Activated gamma-delta T cell (primary cell): ENCODE measurements at places on chromosomes 13 and 19.

- DNase-seq, result no peak
Observed at GRCh38 chr13:105991622-105992277, 543.7 kb downstream of the EFNB2 start.

- DNase-seq, result no peak
Observed at GRCh38 chr19:6223461-6224307, 56.1 kb downstream of the MLLT1 start.

DNA sequence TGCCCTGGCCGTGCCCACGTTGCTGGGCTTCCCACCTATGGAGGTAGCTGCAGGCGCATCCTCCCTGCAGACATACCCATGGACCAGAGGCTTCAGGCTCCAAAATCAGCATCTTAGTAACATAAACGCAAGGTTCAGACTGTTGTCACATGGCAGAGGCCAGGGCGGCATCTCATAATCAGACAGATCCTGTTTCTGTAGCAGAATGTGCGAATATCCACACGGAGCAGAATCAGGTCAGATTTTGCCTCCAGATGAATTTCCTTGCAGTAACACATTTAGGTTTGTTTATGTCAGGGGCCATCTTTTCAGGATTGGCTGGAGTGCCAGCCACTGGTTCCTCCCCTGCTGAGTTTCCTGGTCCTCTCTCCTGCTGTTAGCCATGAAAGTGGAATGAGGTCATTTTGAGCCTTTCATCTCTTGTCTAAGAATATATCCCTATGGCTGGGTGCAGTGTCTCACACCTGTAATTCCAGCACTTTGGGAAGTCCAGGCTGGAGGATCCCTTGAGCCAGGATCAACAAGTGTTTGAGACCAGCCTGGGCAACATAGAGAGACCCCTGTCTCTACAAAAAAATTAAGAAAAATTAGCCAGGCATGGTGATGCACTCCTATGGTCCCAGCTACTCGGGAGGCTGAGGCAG, 20.5 kb downstream of the SMARCA4 start:
- no peak for DNase-seq

GRCh38 chr13:98540476-98540875, 36.4 kb downstream of the STK24 start:
- DNase-seq, result no peak

DNA sequence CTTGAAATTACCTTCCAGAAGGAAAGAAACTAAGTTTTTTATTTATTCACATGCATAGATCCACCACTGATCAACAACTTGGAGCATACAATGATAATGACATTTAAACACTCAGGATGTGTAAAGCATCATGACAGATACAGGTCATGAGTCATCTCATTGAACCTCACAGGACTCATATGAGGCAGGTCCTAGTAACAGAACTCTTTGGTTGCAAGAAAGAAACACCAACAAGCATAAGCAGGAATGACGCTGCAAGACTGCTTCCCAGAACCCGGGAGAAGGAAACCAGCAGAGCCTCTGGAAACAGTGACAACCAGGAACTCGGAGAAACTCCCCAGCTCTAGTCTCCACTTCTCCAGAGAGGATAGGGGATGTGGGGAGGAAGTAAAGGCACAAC, 60.8 kb upstream of the IPO5 start:
- DNase-seq, result no peak

- DNase-seq, result no peak
Observed at GRCh38 chr13:33381906-33382305, 96.4 kb upstream of the STARD13 start.

GRCh38 chr13:27523346-27524073, 73.1 kb upstream of the MTIF3 start:
- DNase-seq, result no peak

DNA sequence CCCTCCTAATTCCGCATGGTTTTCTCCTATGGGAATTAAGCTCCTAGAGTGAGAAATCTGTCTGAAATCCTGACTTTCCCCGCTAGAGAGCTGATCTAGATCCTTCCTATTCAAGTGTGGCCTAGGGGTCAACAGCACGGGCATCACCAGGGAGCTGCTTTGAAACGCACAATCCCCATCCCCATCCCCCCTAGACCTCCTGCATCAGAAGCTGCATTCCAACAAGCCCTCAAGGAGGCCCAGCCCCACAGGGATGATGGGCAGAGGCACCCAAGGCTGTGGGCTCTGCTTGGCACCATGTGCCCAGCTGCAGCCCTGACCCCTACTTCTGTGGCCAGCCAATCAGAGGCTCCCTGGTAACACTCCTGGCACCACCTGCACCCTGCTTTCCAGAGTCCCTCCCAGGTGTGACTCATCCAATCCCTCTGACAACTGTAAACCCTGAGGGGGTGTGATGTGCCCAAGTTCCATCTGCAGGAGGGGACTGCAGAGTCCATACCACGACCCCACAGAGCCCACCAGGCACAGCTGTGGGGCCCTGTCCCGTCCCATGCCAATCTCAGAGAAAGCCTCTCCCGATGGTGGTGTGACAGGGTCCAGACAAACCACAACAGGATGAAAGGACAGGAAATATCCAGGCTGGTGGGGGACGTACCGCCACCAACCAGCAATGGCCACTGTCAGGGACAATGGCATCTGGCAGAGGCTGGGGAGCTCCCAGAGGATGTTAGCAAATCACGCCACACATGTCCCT, 19.8 kb upstream of the SLC35E1 start:
- no peak for DNase-seq

GRCh38 chr13:97004096-97004876, 10.0 kb upstream of the OXGR1 start:
- DNase-seq, result no peak

DNA sequence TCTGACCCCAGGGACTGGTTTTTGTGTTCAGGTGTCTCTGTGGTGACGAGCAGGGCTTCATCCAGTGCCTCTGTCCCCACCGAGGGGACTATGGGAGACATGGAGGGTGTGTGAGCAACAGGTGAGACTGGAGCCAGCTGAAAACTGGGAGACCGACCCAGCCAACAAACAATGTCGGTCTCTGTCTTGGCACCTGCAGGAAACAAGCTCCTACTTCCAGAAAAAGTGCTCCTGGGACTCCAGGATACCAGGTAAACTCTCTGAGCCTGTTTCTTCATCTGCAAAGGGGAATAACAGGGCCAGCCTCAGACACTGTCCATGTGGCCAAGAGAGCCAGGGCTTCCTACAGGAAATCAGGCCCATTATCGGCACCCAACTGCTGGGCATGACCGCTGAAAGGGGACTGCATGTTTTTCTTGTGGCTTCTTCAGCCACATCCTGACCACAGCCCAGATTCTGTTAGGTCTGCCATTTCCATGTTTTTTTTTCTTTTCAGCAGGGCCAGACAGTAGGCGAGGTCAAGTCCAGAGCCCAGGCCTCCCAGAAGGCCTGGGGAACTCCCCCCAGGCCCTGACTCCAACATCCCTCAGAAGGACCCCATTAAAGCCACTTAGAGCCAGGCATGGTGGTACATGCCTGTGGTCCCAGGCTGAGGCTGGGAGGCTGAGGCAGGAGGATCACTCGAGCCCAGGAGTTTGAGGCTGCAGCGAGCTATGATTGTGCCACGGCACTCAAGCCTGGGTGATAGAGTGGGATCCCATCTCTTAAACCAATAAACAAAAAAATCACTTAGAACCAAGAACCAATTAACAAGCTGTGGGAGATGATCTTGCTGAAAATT, 836 bp upstream of the BST2 start:
- no peak for DNase-seq

DNA sequence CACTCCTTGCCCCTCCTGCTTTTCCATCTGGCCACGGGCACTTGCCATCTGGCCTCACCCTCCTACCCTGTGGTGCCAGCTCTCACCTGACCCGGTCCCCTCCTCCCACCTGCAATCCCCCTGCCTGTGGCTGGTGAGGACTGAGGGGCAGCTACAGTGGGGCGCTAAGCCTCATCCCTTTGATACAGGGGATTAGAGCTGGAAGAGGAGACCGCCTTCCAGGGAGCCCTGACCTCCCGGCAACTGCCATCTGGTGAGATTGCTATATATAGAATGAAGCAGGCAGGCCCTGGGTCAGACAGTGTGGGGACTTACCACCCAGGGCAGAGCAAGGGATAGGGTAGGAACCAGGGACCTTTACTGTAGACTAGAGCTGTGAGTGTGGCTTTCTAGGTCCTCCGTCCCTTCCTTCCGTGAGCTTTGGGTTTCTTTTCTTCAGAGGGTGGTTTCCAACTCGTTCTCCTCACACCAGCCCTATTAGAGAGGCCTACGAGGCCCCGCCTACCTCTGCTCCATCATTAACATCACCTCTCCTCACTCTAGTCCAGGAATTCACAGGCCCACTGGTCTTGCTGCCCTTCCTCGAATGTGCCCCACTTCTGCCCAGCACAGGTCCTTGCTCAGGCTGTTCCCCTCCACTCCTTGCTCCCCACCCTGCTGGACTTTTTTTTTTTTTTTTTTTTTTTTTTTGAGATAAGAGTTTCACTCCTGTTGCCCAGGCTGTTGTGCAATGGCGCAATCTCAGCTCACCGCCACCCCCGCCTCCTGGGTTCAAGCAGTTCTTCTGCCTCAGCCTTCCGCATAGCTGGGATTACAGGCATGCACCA, 7.7 kb downstream of the KASH5 start:
- no peak for DNase-seq

DNA sequence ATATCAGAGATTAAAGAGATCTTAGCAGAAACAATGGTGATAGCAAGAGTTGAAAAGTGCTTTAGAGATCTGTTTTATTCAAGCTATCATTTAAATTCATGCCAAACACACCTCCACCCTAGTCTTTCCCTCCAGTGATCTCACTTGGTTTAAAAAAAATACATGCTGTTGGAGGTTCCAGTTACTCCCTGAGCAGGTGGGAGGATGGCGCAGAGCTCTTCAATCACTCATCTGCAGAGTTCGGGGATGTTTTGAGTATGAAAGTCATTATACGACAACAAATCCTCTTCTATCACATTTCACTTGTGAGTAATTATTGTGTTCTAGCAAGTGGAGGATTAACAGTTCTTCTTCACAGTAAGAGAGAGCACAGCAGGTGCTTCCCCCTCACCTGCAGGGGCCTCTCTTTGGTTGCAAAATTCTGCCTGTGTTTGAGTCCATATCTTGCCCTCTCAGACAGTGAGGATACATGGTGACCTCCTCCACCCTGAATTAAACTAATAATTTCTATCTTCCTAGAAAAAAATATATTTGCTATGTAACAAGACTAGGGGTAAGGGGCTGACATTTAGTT, 376.7 kb downstream of the LIG4 start:
- no peak for DNase-seq

DNA sequence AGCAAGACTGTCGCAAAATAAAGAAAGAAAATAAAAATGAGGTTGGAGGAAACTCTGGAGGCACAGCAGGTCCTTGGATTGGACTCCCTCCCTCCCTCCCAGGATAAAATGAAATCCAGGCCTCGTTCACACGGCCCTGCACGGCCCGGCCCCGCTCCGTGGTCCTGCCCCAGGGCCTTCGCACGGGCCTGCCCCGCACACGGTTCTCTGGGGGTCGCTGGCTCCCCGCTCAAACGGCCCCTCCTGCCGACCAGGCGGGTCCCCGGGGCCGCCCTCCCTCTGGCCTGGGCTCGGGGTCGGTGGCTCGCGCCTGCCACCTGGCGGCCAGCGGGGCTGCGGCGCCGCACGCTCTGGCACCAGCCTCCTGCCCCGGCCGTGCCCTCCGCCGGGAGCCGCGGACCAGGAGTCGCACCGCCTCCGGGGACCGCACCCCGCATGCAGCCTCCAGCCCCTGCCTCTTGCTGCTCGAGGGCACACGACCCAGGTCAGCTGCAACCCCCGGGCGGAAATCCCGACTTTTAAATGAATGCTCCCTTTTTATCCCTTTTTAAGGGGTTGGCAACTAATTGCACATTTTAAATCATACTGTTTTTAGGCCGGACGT, 1.5 kb upstream of the WDR18 start:
- peak; percentile 64 for DNase-seq

- DNase-seq, result no peak
Observed at GRCh38 chr13:66716538-66716937, 513.6 kb downstream of the PCDH9 start.

DNA sequence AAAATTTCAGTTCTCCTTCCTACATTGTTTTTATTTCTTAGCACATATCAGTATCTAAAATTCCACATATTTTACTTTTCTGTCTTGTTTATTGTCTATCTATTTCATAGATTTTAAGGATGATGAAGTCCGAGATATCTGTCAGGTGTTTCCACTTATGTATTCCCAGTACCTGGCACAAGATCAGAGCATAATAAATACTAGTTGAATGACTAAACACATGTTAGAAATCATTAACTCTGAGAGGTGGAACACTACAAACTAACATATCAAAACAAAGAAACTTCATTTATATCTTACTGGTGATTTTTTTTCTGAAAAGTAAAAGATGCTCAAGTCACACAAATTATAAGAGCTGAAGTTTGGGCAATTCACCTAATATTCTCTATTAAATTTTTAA, 1208.3 kb downstream of the PCDH9 start:
- no peak for DNase-seq

GRCh38 chr13:44853641-44854040, 135.6 kb downstream of the NUFIP1 start:
- DNase-seq, result no peak

- DNase-seq, result no peak
Observed at GRCh38 chr13:109836629-109837607, 50.5 kb upstream of the IRS2 start.

DNA sequence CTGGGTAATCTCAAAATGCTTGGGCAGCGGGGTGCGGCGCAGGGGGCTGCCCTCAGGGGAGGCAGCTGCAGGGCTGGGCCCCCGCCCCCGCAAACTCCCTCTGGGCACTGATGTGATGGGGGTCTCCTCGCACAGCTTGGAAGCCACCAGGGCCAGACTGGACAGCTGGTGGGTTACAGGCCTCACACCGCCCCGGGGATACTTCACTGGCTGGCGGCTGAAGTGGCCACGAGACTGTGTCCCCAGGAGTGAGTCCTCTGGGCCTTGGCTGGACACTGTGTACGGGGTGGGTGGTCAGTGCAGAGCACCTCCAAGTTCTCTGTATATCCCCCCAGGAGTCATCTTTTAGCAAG, 2.0 kb upstream of the LPAR2 start:
- no peak for DNase-seq

GRCh38 chr13:113061271-113061625, 44.3 kb upstream of the F7 start:
- no peak for DNase-seq

DNA sequence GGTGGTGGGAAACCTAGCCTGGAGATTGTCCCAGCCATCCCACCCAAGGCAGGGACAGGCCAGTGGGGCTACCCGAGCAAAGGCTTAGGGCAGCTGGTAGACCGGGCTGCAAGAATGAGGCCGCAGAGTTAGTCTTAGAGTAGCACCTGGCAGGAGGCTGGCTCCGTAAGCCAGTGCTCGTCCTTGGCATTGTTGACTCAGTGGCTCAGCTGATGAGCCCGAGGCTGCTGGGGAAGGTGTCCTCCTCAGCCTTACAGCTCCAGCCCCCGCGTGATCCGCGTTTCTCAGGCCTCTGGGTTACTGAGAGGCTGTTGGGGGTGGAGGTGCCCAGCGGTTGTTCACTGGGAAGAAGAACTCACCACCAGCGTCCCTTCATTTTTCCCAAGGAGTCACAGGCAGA, 24.7 kb downstream of the PPP1R37 start:
- no peak for DNase-seq

GRCh38 chr13:102555914-102556553, 40.8 kb upstream of the TPP2 start:
- no peak for DNase-seq

- no peak for DNase-seq
Observed at GRCh38 chr13:92827503-92827902, 399.1 kb upstream of the GPC6 start.
